ENCODE measurements at places on chromosomes 16 and 17.
A peak's percentile ranks its signal among the peaks of the same experiment; 100 is the strongest.

DNA sequence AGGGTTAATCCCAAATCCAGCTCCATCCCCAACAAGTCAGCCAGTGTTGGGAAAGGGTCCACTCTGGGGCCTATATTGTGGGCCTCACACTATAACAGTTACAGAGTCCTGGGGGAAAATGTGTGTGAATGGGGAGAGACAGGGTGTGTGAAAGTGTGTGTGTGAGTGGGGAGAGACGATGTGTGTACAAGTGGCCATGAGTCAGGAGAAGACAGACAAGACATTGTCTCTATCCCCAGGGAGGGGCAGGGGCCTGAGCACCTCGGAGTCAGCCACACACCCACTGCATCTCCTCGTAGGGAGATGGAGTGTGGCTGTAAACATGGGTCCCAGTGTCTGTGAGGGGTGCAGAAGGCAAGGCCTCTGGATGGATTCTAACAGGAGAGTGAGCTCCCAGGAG, 2.9 kb downstream of the CRHR1 start:
- no peak for DNase-seq

DNA sequence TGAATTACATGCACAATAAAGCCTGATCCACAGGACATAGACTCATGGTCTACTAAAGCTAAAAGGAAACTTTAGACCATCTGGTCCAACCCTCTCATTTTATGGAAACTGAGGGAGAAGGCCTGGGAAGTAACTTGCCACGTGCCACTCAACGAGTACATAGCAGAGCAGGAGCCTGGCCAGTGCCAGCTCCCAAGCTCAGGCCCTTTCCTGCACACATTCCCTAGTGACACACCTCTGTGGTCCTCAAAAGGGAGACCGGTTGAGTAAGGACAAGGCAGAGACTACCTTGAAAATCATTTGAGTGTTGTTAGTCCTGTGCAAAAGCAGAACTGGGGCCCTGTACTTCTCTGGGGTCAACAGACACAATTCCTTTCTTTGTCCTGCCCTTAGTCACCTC, 2.8 kb downstream of the CCL4L2 start:
- DNase-seq: no peak

GRCh38 chr17:59964482-59965328, at the start of gene RNFT1:
RNFT1 (minus strand) TSS chr17:59964740; CDS start chr17:59964663, 77 bp downstream.
- DNase-seq: peak; percentile 89

GRCh38 chr17:69594641-69595040, 180.1 kb downstream of the MAP2K6 start:
- DNase-seq: no peak

- DNase-seq: peak; percentile 71
These were observed 705.5 kb downstream of the CDH11 start for GRCh38 chr16:64416216-64417005.

- DNase-seq: peak; percentile 68
These were observed 11.5 kb upstream of the ZC3H18 start for GRCh38 chr16:88558457-88559442.

DNA sequence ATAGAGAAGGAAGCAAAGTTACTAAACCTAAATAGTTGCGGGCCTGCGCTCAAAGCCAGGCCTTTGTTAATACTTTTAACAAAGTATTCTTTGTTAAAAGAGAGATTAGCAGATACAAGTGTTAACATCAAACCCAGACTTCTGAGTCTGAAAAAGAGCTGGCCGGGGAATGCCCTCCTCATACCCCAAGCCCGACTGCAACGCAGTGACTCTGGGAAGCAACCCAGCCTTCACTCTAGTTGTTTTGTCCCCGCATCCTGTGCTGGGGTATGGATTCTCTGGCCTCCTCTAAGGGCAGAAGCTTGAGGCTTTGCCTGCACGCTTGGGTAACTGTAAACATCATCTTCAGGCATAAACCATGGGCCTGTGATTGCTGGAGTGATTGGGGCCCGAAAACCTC, 48.3 kb downstream of the ADCY7 start:
- no peak for DNase-seq

DNA sequence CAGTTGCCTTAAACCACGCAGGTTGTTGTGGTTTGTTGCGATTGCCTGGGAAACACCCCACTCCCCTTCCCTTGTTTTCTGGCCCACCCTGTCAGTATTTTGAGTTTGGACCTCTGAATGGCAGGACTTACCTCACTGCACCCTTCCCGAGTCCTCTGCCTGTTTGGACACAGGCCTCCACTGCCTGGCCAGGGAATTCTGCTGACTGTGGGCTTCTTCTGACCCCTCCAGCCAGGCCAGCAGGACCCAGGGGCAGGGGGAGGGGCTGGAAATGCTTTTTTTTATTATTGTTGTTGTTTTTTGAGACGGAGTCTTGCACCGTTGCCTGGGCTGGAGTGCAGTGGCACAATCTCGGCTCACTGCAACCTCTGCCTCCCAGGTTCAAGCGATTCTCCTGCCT, 4.2 kb upstream of the MGAT5B start:
- DNase-seq: no peak

- DNase-seq: no peak
These were observed 6.0 kb downstream of the TNFAIP1 start for GRCh38 chr17:28341516-28341915.

GRCh38 chr16:66843191-66843590, 1.0 kb upstream of the CA7 start:
- DNase-seq: no peak

GRCh38 chr16:11603331-11603750, 16.6 kb upstream of the LITAF start:
- no peak for DNase-seq

DNA sequence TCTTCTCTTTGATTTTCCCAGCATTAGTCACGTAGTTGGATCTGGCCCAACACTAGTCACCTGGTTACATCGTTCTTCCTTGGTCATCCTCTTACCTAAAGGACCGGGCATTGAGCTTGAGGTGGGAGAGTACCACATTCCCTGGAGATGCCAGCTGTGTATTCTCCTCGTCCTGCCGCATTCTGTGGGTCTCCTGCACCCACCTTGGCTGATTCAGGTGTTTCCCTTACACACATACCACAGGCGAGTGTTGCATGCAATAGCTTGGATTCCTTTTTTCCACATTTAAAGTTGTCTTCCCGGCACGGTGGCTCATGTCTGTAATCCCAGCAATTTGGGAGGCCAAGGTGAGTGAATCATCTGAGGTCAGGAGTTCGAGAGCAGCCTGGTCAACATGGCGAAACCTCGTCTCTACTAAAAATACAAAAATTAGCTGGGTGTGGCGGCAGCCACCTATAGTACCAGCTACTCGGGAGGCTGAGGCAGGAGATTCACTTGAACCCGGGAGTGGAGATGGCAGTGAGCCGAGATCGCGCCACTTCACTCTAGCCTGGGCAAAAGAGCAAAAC, 21.6 kb upstream of the CLEC18C start:
- no peak for DNase-seq

GRCh38 chr16:85511938-85512807, 100.9 kb upstream of the GSE1 start:
- DNase-seq: no peak

DNA sequence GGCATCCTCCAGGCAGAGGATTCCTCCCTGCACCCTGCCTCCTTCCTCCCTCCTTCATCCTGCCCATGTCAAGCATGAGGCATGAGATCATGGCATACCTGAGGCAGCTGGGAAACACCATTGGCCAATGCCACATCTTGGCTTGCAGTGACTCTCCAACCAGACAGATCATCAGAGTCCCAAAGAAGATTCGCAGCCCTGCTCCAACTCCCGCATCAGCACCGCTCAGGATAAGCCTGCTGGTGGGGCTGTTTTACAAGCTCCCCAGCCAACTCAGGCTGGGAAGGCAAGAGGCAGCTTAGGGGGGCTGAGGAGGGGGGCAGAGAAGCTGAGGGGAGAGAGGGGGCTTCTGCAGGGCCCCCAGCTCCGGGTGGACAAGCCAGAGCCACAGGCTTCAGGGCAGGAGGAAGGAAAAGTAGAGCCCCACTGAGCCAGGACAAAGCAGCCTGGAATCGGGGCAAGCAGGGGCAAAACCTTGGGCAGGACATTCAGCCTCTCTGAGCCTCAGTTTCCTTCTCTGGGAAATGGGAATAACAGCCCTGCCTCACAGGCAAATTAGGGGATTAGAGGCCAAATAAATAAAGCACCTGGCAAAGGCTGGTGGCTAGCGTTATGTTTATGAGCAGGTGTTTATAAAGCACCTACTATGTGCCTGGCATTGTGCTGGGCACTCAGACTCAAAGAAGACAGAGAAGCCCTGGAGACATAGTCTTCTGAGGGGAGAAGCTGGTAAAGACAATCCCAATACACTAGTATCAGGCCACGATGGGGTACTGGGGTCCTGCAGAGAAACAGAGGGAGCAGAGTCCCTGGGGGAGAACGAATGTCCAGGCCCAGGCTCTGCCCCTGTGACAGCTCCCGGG, 88.1 kb downstream of the GOSR1 start:
- no peak for DNase-seq

DNA sequence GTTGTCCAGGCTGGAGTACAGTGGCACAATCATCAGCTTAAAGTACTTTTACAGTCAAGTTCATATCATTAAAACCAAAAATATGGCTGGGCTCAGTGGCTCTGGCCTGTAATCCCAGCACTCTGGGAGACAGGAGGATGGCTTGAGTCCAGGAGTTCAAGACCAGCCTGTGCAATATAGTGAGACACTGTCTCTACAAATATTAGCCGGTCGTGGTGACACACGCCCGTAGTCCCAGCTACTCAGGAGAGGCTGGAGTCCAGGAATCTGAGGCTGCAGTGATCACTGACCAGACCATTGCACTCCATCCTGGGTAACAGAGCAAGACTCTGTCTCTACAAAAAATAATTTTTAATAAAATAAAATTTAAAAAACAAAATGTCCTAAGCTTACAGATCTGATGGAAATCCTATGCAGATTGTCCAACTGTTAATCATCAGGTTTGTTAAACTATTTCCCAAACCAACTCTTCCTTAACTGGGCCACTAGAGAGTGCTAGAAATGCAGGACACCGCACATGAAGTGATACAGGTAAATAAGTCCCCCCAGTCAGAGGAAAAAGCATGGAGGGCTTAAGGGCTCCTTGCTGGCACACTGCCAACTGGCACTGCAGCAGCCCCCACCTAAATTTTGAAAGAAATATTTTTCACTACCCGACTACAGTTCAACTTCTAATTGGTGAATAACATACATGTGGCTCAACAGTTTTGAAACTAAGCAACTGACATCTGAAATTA, 2.8 kb downstream of the USP22 start:
- DNase-seq: peak; percentile 52

GRCh38 chr16:83722456-83723183, 85.2 kb upstream of the HSBP1 start:
- DNase-seq: no peak

- DNase-seq: no peak
These were observed 25.2 kb downstream of the NME3 start for GRCh38 chr16:1745900-1746692.

- DNase-seq: peak; percentile 79
These were observed 8.6 kb downstream of the LGALS3BP start for GRCh38 chr17:78970834-78971755.

DNA sequence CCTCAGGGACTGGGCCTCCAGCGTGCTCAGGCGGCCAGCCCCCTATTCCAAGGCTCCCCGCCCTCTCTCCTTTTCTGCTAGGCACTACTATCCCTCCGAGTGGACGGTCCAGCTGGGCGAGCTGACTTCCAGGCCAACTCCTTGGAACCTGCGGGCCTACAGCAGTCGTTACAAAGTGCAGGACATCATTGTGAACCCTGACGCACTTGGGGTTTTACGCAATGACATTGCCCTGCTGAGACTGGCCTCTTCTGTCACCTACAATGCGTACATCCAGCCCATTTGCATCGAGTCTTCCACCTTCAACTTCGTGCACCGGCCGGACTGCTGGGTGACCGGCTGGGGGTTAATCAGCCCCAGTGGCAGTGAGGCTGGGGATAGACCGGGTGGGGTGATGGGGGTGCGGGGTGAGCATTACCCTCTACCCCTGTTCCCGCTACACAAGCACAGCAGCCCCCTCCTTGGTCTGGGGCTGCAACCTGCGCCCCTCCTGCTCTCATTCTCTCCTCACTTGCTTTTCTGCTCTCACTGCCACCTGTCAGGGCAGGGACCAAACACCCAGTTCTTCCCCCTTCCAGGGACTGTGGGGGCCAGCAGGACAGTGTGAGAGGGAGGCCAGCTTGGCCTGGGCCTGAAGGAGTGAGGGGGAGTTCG, 1.1 kb downstream of the PRSS41 start:
- no peak for DNase-seq

DNA sequence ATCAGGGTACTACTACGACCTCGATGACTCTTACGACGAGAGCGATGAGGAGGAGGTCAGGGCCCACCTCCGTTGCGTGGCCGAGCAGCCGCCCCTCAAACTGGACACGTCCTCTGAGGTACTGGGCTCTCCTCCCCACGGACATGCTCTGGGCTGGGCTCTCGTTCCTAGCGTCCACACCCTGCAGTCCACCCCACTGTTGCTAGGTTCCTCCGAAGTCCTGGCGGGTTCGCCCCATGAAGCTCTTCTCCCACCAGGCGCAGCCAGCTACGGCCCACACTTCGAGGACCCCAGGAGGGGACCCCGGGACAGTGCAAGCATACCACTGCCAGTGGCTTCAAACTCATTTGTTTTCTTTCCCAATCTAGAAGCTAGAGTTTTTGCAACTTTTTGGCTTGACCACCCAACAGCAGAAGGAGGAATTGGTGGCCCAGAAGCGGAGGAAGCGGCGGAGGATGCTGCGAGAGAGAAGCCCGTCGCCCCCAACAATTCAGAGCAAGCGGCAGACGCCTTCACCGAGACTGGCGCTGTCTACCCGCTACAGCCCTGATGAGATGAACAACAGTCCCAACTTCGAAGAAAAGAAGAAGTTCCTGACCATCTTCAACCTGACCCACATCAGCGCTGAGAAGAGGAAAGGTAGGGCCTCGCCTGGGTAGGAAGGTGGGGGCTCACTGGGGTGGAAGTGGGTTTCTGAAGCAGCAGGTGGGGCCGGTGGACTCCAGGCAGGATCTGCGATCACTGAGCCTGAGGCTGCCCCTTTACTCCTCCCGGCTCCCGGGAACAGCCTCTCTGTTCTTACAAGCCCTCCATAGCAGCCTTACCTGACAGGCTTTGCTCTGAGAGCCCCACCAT, 25.6 kb downstream of the GINS2 start:
- no peak for DNase-seq

DNA sequence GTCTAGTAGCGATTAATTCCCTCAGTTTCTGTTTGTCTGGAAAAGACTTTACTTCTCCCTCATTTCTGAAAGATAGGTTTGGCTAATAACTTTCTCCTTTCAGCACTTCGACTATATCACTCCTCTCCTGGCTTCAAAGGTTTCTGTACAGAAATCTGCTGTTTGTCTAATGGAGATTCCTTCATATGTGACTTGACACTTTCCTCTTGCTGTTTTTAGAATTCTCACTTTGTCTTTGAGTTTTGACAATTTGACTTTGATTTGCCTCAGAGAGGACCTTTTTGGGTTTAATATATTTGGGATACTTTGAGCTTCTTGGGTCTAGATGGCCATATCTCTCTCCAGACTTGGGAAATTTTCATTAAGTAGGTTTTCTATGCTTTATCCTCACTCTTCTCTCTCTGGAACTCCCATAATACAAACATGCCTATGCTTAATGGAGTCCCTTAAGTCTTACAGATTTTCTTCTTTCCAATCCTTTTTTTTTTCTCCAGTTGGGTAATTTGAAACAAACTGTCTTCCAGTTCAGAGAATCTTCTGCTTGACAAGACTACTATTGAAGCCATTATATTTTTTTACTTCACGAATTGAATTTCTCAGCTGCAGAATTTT, 7.8 kb upstream of the PRSS21 start:
- no peak for DNase-seq

Measured in ACHN (cell line).